ENCODE measurements at places on chromosomes 6 and 20.

DNA sequence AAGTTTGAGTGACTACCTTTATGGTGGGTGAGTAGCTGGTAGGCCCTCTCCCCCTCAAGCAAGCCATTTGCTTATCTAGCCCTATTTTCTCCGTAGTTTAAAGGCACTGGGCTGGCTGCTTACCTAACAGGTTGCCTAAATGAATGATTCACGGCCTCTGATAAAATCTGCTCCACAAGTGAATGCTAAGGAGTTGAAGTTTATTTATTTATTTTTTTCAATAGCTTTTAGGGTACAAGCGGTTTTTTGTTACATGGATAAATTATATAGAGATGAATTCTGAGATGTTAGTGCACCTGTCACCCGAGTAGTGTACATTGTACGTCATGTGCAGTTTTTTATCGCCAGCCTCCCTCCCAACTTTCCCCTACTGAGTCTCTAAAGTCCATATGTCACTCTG lies 8.3 kb upstream of the CDH26 start:
- DNase-seq, result no peak

DNA sequence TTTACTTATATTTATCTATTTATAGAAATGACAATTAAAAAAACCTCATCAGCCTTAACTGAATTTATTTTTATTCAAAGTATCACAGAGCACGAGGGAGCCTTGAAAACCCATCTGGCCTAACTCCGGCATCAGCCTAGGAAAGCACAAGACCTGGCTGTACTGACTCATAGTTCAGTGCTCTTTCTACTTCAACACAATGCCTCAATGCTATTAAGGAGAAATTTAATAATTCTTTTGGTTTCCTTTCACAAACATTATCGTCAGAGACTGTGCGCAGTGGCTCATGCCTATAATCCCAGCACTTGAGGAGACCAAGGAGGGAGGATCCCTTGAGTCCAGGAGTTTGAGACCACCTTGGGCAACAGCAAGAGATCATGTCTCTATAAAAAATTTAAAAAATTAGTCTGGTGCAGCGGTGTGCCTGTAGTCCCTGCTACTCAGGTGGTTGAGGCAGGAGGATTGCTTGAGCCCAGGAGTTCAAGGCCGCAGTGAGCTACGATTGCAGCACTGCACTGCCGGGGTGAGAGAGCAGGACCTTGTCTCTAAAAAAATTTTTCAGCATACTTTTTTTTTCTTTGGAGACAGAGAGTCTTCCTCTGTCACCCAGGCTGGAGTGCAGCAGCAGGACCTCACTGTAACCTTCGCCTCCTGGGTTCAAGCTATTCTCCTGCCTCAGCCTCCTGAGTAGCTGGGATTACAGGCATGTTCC lies 1.9 kb upstream of the SASH1 start:
- no peak for DNase-seq

GRCh38 chr6:39343396-39343870 lies 20.9 kb upstream of the KCNK16 start:
- no peak for DNase-seq

- DNase-seq, result no peak
These were observed 12.1 kb downstream of the MYB start for GRCh38 chr6:135193221-135193620.

- DNase-seq, result no peak
These were observed 21.9 kb downstream of the ATRN start for GRCh38 chr20:3492669-3493068.

DNA sequence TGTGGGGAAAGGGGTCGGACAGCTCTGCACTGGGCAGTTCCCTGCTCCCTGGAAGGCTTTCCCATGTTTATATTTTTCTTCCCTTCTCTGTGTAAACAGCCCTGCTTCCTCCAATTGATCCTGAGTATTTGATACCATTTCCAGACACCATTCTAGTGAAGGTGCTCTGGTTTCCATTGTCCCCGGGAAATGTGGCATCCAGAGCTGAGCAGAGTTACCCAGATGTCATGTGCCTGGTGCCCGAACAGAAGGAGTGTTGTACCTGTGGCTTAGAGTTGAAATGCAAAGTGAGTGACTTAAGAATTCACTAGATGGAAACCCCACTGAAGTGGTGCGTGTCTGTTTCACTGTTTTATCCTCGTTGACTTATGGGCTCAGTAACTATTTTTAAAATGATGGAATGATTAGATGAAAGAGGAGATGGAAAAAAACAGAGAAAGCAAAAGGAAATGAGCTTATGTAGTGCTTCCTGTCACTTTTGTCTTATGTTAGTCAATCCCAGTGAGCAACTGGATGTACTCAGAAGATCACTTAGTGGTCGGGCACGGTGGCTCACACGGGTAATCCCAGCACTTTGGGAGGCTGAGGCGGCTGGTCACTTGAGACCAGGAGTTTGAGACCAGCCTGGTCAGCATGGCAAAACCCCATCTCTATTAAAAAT lies 83.8 kb downstream of the SASH1 start:
- no peak for DNase-seq

DNA sequence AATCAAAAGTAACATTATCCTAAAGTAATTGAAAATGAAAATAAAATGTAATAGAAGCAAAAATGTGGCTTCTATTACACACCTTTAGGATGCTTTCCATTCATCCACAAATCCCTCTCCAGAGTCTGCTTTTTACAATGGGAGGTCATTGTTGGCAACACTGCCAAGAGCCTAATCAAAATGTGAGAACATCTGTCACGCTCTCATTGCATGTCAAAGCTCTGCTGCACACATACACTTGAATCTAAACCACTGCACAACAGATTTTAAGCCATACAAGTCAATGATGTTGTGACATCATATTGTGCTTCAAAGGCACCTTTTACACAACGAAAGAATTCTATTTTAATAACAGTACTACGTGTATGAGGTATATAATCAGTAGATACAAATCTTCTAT lies 82.1 kb downstream of the PREP start:
- DNase-seq, result no peak

GRCh38 chr20:23205611-23206041 lies 119.5 kb upstream of the CD93 start:
- DNase-seq, result no peak

DNA sequence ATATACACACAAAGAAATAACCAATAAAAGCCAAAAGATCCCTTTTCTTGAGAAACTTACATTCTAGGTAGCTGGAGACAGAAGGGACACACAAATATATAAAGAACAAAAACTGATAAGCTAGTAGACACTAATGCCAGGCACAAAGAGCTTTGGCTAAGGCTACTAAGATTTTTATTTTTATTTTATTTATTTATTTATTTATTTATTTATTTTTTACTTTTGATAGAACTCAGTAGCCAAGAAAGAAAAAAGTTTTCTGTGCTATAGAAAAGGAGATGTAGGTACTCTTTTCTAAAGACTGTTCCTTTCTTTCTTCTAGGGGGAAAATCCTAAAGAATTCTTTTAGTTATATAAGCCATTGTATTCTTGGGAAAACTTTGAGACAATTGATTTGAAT lies 34.1 kb downstream of the THEMIS start:
- no peak for DNase-seq

- peak; percentile 44 for DNase-seq
These were observed 3.4 kb downstream of the SCUBE3 start for GRCh38 chr6:35216851-35217811.

DNA sequence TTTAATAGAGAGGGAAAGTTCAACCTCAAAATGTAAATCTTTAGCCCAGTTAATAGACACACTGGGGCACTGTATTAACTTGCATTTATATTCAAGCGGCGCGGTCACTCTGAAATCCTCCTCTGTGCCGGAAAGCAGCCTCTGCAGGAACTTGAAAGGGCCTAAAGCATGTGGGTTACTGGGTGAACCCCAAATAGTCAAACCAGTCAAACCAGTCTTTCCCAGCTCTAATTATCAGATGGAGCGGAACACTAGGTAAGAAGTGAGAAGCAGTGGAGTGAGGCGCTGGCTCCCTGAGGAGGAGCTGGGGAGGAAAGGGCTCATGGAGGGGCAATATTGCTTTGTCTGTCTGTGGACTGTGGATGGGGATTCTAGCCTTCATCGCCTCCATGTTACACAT lies 531.3 kb downstream of the QKI start:
- no peak for DNase-seq

- no peak for DNase-seq
These were observed 6.2 kb downstream of the TRIM26 start for GRCh38 chr6:30206799-30207618.

- peak; percentile 43 for DNase-seq
These were observed 4.4 kb downstream of the AMD1 start for GRCh38 chr6:110878751-110879522.

DNA sequence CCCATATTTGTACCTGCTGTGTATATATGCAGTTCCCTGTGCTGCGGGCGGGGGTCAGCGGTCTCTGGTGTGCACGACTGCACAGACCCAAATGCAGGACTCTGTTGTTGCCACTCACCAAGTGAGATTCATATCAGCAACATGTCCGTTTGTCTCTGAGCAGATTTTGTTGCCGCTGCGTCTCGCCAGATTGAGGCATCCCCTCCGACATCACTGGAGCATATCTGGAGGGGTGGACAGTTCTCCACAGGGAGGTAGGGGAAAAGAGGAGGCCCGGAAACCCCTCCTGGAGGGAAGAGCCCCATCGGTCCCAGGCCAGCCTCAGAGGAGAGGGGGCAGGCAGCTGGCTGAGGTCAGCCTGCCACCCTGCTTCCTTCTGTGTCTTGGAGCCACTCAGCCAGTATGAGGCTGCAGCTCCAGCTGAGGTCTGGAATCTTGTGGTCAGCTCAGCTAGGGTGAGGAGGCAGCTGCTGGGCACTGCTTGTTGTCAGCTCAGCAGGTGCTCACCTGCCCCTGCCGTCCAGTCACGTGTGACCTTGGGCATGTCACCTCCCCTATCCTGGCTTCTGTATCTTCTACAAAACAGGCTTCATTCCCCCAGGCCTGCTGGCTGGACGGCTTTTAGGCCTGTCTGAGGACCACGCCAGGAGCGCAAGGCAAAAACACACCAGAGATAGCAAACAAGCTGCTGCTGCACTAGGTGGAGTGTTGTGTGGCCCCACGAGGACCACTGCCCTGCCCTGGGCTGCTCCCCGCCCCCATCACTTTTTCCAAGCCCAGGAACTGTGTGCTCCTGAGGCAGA lies 47.1 kb downstream of the HNF4A start:
- no peak for DNase-seq

- DNase-seq, result no peak
These were observed 160.0 kb downstream of the PLCB4 start for GRCh38 chr20:9228774-9229450.
